Stimulated activated CD4-positive, alpha-beta T cell treated with anti-CD3 and anti-CD28 coated beads, Interleukin-1b, Interleukin-23, amount 100 ng/mL, for 1 hour (primary cell): ENCODE measurements at places on chromosomes 2 and 18.

GRCh38 chr2:241560162-241560882 lies 1.8 kb downstream of the BOK start:
- no peak for DNase-seq

GRCh38 chr2:101704816-101705578 lies 7.5 kb downstream of the MAP4K4 start:
- no peak for DNase-seq

GRCh38 chr18:80120932-80121331 lies 11.9 kb downstream of the ADNP2 start:
- no peak for DNase-seq

GRCh38 chr2:138722316-138722715 lies 57.9 kb downstream of the NXPH2 start:
- no peak for DNase-seq
